ENCODE measurements at places on chromosomes 3 and 15.
A peak's percentile ranks its signal among the peaks of the same experiment; 100 is the strongest.

DNA sequence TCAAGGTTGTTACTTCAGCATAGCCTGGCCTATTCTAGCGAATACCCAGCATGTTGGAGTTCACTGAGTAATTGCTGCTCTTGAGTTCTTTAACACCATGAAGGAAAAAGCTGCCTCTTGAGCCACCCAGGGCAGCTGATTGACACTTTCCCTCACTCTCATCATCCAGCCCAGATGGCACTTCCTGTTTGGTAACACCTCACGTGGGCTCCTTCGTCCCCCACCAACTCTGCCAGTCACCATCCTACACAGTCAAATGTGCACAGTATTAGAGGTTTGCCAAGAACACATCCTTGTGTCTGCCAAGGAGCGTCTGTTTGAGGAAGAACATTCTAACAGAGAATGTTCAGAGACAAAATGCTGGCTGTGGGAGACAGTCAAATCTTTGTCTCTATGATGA is 266.3 kb downstream of the RPLP1 start:
- peak; percentile 58 for ATAC-seq

GRCh38 chr3:190382082-190382481 is 5.9 kb upstream of the CLDN16 start:
- ATAC-seq, result no peak

GRCh38 chr3:21894459-21895340 is 143.7 kb upstream of the ZNF385D start:
- no peak for ATAC-seq

DNA sequence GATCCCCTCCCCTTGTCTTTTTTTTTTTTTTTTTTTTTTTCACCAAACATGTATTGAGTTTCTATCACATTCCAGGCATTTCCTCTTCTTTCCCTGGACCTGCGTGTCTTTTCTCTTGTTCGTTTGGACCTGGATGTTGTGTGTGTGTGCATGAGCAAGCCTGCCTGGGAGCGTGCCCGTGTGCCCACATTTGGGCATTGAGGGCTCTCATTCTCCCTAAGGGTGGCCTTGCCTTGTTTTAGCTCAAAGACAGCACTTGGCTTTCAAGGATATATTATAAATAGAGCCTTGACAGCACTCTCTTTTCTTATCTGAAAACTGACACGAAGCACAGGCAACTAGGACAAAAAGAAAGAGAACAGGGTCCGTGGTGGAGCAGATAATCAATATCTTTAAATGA is 39.0 kb upstream of the SLC25A26 start:
- ATAC-seq, result no peak

GRCh38 chr3:183437666-183438564 is 9.5 kb upstream of the MCF2L2 start:
- no peak for ATAC-seq

DNA sequence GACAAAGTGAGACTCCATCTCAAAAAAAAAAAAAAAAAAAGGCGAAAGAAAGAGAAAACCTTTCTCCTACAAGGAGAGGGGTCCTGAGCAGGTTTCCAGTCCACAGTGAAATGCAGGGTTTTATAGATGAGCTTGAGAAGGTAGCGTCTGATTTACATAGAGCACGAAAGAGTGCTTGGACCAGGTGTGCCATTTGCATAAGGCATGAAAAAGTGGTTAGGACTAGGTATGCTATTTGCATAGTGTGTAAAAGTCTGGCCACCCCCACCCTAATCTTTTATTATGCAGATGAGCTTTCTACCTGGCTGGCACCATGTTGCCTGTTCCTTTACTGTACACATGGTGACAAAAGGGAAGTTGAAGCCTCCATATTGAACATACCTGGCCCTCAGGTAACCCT is 13.6 kb upstream of the RNU6-1 start:
- no peak for ATAC-seq

- ATAC-seq, result no peak
Measured at GRCh38 chr15:48778331-48778730, 32.5 kb downstream of the CEP152 start.

- no peak for ATAC-seq
Measured at GRCh38 chr15:89864958-89865739, 28.6 kb downstream of the AP3S2 start.

DNA sequence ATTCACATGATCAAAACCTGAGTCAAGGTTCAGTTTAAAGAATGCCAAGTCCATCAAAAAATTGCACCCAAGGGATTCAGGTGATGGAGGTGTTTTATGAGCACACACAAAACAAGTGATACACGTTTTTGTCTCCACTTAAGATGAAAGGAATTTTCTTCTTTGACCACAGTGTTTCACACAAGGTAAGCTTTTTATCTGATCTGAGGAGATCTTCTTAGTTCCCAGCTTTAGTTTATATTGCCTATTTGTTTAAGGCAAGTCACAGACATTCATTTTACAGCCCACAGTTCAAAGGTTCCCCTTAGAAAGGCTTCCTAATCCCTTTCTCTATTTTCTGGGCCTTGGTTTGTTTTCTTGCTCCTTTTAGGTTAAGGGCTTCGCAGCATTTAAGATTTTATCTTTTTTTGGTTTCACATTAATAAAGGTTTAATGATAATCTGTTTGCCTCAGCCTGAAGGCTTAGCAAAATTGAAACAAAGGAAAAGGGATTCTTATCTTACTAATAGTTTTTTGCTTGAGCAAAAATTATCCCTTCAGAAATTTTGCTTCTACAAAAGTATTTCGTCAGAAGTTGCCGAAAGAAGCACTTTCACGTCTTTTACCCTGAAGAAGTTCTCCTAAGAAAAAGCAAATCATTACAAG is 420.5 kb upstream of the NAALADL2 start:
- ATAC-seq, result no peak

DNA sequence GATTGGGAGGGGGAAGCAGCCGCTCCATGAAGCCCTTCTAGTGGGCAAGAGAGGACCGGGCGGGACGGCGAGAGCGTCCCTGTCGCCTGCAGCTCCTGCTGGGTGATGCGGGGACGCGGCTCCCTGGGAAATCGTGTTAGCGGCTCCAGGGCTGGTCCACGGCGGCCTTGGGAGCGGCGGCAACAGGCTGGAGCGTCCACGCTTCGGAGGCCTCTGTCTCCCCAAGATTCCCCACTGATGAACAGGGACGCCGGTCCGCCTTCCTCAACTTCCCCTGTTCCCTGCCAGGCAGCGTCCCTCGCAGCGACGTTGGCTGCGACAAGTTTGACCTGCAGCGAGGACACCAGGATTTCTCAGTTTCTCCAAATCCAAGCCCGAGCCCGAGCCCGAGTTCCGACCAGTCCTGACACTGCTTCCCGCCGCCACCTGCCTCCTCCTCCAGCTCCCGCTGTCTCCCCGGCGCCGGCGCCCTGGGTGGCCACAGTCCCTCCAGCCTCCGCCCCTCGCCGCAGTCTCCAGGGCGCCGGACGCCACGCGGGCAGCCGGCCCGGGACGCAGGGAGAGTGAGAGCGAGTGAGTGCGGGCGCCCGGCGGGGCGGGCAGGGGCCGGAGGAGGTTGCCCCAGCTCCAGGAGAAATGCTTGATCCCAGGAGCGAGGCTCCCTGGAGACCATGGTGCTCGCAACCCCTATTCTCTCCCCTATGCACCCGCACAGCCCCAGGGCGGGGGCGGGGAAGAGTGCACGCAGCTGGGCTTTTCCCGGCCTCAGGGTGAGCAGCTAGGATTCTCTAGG is 78.1 kb upstream of the RNF7 start:
- ATAC-seq, result peak; percentile 27

DNA sequence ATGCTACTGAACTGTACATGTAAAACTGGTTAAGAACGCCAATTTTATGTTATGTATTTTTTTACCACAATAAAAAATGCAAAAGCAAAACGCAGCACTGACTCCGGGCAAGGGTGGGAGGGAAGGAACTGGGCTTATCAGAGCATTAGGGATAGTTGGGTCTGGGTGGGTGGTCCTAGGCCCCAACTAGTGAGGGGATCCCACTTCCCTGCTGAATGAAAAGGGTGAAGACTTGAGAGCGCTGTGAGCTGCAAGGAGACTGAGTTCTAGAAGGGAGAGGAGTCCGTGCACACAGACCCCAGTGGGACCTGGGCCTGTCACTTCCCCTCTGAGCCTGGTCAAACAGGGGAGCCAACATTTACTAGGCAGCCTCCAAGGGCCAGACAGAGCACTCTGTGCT is 98.6 kb downstream of the TPRA1 start:
- ATAC-seq, result no peak

DNA sequence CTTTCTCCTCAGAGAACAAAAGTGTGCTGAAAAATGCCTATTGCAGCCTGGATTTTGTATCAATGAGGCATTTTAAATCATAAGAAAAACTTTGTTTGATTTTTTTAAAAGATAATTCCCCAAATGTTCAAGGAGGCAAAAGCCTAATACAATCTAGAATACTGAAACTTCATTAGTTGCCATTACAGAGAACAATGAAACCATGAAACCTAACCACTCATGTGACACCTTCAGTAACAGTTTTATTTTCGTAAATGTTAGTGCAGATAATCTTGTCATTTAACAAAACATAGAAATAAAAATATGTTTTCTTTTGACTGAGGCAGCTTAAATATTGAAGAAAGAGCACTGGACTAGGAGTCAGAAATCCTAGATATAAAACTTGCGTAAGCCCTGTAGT is 655.9 kb downstream of the RBMS3 start:
- ATAC-seq, result no peak

GRCh38 chr15:68464448-68465090 is 32.6 kb upstream of the ITGA11 start:
- ATAC-seq, result no peak

DNA sequence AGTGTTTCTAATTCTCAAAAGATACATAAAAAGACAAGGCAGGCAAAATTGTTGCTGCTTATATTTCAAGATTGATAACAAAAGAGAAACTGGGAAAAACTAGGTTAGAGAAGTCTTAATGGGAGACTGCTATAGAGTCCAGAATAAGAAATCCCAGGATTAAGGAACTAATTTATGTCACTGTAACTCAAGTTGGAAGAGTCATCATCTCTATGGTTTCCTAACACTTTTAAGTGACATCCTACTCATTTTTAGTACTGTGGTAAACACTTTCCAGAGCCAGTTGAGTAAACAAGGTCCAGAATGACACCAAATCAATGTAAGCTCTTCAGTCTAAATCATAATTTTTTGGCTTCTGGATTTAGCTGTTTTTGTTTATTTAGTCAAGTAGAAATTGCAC is 8.0 kb downstream of the CLDN16 start:
- no peak for ATAC-seq

GRCh38 chr3:109631897-109632296 is 294.6 kb upstream of the DPPA4 start:
- ATAC-seq, result no peak

DNA sequence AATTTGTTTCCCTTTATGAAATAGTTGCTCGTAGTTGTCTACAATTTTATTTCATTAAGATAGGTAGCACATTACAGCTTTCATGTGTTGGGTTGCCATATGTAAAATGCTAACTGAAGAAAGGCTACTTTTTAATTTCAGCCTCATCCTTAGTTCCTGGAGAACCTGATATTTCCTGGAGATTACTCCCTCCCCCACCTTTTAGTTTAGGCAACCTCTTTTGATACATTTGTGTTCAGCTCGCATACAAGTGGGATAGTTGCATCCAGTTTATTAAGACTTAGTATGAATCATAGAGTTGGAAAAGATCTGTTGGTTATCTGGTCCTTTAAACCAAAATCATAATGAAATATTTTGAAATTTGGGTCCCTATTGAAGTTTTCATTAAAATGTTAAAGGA is 6.0 kb downstream of the SETD5 start:
- ATAC-seq, result no peak

DNA sequence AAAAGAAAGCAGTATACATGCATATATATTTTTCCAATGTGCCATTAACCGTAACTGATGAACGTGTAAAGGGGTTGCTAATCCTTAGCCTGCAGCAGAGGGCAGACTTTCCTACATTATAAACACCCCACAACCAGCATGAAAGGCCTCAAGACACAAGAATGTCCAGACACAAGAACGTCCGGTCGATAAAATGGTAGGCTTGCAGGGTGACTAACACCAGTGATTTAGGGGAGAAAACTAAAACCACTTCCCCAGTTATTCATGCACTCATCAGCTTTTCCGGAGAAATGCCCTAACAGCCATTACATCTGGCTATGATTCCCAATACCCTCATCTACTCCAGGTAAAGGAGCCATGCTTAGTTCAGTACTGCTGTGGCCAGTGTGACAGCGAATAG is 57.4 kb downstream of the LRTM1 start:
- ATAC-seq, result no peak

- no peak for ATAC-seq
Measured at GRCh38 chr15:43086551-43086950, 19.3 kb downstream of the UBR1 start.

DNA sequence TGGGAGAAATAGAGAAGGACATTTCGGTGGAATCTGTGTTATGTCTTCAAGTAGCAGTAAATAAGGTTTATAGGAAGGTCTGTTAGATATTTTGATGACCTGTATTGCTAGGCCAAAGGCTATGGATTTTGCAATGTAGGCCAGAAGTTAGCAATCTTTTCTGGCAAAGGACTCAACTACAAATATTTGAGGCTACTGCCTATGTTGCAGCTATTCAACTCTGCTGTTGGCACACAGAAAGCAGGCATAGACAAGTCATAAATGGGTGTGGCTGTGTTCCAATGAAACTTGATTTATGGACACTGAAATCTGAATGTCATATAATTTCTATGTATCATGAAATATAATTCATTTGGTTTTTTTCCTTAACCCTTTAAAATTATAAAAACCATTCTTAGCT is 438.7 kb upstream of the C2CD4B start:
- ATAC-seq, result no peak

DNA sequence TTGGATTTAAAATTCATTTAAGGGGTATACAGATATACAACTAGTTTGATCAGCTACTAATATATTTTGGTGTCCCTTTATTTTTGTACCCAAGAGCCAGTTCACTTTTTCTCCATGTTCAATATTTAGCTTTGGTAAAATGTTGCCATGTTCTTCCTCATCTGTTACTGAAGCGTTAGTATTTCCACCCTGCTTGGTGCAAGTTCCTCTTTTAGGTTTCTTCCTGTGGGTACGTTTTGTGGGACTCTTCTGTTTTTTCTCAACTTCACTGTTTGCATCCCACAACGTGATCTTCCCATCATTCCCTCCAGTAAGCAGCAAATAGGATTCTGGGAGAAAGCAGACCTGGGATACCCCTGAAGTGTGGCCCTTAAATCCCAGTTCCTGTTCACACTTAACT is 14.1 kb downstream of the WDR53 start:
- ATAC-seq, result no peak

GRCh38 chr3:172931746-172932285 is 181.3 kb downstream of the ECT2 start:
- ATAC-seq, result no peak

- ATAC-seq, result no peak
Measured at GRCh38 chr15:45849136-45849535, 214.3 kb downstream of the SQOR start.
